Stimulated activated CD8-positive, alpha-beta memory T cell treated with anti-CD3 and anti-CD28 coated beads, Interleukin-4, amount 100 ng/mL, for 1 hour (primary cell): ENCODE measurements at places on chromosomes 1 and 21.

- DNase-seq, result no peak
Measured at GRCh38 chr1:15388201-15388880, 21.3 kb upstream of the EFHD2 start.

DNA sequence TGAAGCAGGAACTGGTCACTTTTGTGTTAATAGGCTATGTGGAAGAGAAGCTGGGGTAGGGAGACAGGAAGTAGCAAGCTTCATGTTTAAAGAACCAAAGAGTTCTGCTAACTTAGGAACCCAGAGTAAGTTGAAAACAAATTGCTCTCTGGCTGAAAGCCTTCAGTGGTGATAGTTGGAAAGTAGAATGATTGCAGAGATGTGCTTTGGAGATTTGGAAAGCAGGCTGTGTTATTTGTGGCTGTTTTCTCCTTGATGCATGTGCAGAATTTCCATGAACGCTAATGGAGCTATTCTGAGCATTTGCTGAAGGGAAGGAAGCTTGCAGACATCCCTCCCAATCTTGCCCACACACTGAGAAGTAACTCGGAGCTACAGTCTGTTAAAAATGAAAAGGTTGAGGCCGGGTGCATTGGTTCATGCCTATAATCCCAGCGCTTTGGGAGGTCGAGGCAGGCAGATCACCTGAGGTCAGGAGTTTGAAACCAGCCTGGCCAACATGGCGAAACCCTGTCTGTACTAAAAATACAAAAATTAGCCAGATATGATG is 45.7 kb downstream of the TCEANC2 start:
- DNase-seq, result no peak

GRCh38 chr1:161390559-161390858 is 22.8 kb upstream of the CFAP126 start:
- DNase-seq, result no peak

- DNase-seq, result no peak
Measured at GRCh38 chr1:39640861-39641260, 1.4 kb upstream of the HEYL start.

DNA sequence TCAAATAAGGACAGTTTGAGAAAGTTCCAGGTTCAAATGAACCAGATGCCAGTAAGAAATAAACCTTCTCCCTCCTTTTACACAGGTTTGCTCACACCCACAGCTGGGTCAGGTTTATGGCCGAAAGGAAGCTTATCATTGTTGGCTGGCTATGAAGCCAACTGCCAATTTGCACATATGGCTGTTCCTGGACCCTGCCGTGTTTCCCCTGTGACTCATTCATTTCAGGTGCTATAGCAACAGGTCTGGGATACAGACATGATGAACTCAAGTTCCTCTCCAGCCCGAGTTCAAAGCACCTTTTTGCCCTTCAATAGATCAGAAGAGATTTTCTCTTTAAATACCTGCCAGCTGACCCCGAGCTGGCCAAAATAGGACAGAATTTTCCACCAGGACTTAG is 134.4 kb upstream of the SMYD2 start:
- no peak for DNase-seq

DNA sequence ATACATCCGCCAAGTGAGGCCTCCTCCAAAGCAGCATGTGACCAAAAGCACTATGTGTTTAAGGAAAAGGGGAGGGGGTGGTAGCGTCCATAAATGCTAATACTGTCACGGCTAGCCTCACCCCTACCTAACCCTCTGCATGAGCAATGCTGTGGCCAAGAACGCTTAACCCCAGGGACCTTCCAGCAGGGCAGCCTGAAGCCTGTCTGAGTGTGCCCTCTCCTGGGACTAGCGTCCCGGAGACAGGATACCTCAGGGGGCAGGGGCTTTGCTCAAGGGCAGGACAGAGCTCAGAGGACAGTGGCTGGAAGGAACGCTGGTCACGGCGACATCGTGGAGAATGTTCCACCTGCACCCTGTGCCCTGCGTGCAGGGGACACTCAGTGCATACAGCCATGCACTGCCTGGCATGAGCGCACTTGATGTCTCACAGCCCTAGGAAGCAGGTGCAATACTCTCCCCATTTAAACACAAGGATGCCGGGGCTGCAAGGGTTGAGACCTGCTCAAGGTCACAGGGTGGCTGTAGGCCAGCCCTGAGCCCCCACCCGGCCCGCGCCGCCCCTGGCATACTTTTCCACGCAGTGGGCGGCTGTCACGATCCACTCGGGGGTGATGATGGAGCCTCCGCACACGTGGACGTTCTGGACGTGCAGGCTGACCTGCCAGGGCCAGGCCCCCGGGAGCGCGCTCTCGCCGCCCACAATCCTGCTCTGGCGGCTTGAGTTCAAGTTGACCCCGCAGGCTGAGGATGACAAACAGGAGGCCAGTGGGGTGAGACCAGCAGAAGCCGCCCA is 35.0 kb downstream of the TMPRSS2 start:
- no peak for DNase-seq

GRCh38 chr1:71693581-71693980 is 588.8 kb downstream of the NEGR1 start:
- DNase-seq, result no peak

DNA sequence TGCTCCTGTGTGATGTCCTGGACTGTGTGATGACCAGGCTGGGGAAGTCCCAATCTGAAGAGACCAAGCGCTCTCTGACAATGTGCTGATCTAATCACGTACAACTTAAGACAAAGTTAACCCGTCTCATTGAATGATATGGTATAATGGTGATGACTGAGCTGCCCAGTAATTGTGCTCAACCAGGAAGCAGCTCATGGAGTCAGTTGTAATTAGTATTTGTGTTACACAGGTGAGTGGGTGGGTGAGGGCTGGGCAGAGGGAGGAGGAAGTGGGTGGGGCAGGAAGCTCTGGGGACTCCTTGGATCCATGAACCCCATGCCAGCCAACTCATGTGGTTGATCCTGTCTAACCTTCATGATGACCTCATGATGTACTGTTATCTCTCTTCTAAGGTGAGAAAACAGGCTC is 8.7 kb upstream of the ECE1 start:
- DNase-seq, result no peak

DNA sequence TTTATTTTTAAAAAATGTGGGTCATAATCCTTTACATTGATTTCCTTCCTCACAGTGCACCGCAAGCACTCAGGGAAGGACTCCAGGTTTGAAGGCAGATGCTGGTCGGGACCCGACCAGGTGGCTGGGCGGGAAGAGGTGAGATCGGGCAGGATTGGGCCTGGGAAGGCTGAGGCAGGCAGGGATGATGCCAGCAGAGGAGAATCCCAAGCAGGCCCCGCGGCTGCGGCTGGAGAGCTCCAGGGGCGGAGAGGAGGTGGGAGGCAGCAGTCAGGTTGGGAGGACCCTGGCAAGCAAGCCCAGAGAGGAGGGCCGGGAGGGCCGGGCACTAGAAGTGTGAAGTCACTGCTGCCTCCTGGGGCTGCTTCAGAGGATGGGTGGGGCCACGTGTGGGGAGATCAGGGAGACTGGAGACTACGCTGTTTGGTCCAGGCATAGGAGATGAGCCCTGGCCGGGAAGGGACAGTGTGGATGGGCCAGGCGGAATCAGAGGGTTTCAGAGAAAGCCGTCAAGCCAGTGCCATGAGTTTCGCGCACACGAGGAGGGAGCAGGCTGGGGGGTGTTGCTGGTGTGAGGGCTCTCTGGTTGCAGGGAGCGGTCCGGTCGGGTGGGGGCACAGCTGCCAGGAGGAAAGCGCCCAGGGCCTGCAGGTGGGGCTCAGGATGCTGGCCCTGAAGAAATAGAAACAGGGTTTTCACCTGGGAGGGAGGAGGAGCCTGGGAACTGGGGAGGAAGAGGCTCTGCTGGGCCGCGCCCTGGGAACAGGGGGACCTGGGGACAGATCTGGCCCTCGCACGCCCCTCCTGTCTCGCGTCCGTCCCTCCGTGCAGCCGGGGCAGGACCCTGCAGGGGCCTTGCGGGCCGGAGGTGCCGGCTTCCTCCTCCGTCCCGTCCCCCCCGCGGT is 888 bp upstream of the COL18A1 start:
- no peak for DNase-seq

GRCh38 chr1:13708380-13708982 is 8.5 kb downstream of the PRDM2 start:
- no peak for DNase-seq

- DNase-seq, result no peak
Measured at GRCh38 chr1:198939956-198940355, 301.1 kb downstream of the PTPRC start.

DNA sequence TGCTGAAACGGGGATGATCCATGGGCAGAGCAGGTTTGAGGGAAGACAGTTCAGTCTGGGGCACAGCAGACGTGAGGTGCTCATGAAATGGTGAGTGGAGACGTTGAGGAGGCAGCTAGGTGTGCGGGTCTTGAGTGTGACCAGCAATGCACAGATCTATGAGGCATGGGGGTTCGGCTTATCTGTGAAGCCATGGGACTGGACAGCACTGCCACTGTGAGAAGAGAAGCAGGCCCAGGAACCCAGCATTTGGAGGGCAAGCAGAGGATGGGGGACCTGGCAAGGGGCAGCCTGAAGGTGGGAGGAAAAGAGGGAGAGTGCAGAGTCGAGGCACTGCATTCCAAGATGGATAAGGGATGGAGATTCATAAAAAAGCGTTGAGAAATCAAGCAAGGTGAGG is 8.0 kb downstream of the CSF1 start:
- no peak for DNase-seq

DNA sequence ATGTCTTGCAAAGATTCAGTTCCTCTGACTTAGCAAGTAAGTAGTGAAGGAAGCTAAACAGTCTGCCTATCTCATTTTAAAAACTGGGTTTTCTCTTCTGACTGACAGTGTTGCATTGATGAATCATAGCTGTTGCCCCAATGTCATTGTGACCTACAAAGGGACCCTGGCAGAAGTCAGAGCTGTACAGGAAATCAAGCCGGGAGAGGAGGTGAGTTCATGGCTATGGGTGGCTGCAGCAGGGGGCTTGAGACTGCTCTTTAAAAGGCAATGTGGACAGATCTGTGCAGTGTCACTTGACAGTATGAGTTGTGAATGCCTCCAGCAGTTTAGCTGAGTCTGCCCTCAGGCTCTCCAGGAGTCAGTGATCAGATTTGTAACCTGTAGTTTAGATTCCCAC is 46.6 kb downstream of the SMYD2 start:
- no peak for DNase-seq

DNA sequence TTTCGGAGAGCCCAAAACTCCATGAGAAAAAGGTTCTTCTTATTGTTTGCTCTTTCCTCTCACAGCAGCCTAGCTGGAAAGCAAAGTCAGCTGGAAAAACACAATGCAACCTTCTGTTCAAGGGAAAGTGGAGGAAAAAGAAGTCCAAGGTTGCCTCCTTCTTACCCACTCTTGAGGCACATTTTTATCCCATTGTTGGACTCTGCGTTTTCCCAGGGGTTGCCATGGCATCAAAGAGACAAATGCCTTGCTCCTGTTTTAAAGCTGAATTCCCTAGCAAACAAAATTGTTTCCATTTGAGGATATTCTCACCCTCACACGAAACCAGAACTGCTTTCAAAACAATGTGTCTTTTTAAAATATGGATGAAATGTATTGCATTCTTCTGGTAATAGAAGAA is 45.1 kb upstream of the PALMD start:
- no peak for DNase-seq

DNA sequence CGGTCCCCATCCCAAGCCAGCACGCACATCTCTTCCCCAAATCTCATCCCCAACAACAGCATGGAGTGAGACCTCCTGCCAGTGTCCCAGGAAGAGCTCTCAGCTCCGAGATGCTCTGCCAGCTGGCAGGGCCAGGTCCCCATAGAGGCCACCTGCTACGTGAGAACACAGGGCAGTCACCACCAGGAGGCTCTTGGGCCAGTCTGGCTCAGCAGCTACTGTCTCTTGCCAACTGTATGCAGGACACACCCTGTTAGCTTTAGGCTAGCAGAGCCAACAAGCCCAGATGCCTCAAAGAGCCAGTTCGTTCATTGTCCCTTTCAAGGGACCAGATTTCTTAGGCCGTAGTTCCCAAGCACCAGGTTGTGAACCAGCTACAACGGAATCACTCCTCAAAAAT is 36.9 kb downstream of the FBXO2 start:
- DNase-seq, result no peak

DNA sequence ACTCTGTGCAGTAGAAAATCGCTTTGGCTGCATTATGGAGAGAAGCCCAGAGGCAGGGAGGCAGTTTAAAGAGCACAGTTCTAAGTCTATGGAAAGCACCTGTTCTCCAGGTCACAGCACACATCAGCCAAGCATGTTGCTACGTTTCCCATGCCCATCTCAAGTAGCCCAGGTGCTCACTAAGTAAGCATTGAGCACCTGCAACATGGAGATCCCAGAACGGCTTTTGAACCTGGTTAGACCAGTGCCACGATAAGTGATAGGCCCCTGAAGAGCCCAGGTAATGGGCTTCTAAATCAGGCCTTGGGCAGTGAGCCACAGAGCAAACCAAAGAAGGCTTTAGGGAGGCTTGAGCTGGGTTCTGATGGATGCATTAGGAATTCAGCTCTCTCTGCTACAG is 186.2 kb downstream of the C1orf94 start:
- no peak for DNase-seq

DNA sequence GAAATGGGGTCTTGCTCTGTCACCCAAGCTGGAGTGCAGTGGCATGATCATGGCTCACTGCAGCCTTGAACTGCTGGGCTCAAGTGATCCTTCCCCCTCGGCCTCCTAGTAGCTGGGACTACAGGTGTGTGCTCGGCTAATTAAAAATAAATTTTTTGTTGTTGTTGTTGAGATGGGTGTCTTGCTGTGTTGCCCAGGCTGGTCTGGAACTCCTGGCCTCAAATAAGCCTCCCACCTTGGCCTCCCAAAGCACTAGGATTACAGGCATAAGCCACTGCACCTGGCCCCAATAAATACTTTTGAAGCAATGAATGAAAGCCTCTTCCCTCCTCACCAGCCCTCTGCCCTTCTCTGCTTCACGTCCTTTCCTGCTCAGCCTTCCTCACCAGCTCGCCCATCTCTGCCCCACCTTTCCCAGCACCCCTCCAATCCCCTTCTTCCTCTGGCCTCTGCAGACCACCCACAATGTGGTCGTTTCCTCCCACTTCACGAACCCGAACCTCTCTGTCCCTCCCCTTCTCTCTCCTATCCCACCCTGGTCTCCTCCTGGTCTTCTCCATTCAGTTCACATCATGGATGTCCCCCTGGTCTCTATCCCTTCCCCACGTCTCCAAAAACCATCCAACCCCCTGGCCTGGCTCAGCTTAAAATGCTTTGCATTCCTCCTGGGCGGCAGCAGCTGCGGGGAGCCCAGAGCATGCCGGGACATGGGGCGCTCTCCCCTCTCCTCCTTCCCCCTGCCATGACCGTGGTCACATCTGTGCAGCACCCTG is 38.4 kb downstream of the RAP1GAP start:
- no peak for DNase-seq

DNA sequence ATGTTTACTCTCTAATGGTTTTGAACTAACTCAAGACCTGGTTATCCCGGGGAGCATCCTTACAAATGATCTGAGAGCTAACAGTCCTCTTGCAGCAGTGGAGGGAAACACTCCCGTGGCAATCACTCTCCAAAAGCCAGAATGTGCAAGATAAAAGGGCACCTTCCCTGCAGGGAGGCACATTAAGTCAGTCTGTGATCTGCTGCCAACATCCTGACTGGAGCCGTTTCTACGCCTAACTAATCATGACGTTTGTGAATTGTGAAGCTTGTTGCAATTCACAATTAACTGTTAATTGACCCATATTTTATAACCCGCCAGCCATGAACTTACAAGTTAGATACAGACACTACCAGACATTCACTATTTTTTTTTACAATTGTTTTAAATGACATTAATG is 52.1 kb upstream of the LGALS8 start:
- no peak for DNase-seq
